ENCODE measurements at places on chromosomes 16 and 17.

- no peak for DNase-seq
Measured at GRCh38 chr16:68629351-68629910, 15.7 kb upstream of the CDH3 start.

- DNase-seq = no peak
Measured at GRCh38 chr17:4146641-4147040, 3.6 kb downstream of the CYB5D2 start.

- no peak for DNase-seq
Measured at GRCh38 chr16:14280541-14280940, 209.4 kb downstream of the MRTFB start.

DNA sequence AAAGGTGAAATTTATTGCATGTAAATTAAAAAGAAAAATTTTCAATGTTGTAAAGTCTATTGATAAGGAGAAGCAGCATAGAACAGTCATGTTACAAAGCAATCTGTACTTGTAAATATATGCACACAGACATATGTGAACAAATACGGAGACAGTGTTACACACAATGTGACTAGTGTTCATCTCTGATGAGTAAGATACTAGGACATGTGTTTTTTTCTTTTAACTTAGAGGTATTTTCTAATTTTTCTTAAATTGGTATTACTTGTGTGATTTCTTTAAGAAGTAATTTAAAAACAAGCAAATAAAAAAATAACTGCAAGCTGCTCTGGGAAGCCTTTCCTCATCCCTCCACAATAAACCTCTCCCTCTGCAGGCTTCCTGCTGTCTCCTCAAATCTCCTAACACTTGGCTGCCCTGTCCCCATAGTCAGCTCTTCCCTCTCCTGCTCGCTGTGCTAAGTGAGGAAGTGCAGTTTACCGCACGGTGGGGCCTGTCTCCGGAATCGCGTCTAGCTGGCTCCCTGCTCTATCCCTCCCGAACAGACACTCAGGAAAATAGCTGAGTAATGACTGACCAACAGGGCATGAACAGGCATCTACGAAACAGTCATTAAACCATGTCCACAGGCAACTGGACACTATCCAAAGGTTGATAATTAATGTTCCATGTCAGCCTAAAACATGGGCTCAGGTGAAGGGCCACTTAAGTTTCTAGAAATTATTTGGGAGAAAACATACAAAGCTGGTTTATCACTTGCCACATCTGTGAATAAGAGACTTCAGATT lies 35.9 kb downstream of the CMTM4 start:
- no peak for DNase-seq

GRCh38 chr17:35167666-35168065 lies 20.0 kb downstream of the UNC45B start:
- no peak for DNase-seq

DNA sequence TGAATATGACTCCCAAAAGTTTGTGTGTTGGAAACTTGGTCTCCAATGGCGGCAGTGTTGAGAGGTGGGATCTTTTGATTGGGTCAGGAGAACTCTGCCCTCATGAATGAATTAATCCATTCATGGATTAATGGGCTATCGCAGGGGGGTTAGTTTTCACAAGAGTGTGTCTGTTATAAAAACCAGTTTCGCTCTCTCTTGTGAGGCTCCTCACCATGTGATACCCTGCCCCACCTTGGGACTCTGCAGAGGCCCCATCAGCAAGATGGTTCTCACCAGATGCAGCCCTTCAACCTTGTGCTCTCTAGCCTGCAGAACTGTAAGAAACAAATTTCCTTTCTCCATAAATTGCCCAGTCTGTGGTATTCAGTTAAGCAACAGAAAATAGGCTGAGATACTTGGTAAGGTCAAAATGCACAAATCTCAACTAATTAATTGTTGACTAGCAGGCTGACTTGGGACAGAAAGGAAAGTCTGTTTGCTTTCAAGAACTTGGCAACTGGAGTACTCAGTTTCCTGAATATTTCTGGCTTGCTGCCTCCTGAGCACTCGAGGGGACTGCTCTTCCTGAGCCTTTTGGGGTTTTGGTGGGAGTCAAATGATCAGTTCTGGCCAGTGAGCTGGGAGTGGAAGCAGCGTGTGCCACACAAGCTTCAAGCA lies 13.8 kb upstream of the CCL17 start:
- DNase-seq = no peak

- no peak for DNase-seq
Measured at GRCh38 chr17:78995761-78996451, 13.7 kb downstream of the CANT1 start.

DNA sequence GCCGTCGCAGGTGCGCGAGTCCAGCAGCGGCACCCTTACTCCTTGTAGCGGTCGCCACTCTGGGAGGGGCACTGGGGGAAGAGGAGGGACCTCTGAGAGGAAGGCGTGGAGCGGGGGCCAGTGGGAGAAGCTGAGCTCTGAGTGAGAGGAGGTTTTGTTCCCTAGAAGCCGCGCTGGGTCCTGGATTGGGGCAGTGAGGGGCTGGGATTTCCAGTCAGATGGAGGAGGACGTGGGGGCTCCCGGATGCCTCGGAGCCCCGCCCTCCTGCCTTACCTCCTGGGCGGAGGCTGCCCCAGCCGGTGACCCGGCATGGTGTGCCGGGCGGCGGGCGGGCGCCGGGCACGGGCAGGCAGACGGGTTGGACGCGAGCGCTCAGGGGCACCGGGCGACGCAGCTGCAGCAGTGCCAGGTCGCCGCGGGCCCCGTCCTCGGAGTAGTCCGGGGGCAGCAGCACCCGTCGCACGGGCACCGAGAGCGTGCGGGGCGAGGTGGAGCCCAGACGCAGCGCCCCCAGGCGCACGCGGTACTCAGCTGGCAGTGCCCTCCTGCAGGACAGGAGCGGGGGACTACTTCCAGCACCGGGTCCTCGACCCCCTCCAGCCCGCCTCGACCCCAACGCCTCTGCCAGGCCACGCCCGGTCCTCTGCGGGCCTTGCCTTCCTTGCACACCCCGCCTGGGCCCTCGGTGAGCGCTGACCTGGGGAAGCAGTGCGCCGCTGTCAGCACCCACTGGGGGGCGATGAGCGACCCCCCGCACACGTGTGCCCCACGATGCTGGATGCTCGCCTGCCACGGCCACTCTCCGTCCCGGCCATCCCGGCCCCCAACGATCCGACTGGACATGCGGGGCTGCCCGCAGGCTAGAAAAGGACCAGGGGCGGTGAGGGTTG lies 2.0 kb downstream of the PRSS33 start:
- peak; percentile 51 for DNase-seq

- no peak for DNase-seq
Measured at GRCh38 chr16:29698484-29699323, 19.7 kb downstream of the QPRT start.

GRCh38 chr17:66727634-66728570 lies 107.0 kb upstream of the CACNG5 start:
- DNase-seq = peak; percentile 32

- DNase-seq = no peak
Measured at GRCh38 chr17:19269106-19269505, 31.9 kb downstream of the EPN2 start.

- DNase-seq = no peak
Measured at GRCh38 chr17:5948811-5949210, 121.4 kb upstream of the WSCD1 start.

- DNase-seq = no peak
Measured at GRCh38 chr17:2436316-2436905, 35.6 kb upstream of the MNT start.

- DNase-seq = no peak
Measured at GRCh38 chr16:2091547-2092255, 43.9 kb downstream of the TSC2 start.

GRCh38 chr17:28397687-28398279 lies 8.2 kb downstream of the SLC46A1 start:
- no peak for DNase-seq

DNA sequence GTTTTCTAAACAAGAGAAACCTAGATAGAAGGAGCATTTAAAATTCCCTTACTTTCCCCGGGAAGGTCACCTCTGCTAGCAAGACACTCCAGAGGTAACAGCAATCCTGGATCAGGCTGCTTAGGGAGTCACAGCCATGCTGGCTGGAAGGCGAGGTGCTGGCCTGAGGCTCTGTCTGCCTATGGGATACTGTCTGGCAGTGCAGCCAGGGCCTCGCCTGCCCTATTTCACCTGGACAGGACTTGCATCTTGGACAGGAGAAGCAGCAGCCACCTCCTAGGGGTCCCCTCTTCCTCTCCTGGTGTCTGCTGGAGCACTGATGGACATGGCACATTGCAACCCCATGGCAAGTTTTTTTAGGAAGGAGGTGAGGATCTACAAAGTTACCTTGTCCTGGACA lies 15.1 kb downstream of the FA2H start:
- DNase-seq = no peak

DNA sequence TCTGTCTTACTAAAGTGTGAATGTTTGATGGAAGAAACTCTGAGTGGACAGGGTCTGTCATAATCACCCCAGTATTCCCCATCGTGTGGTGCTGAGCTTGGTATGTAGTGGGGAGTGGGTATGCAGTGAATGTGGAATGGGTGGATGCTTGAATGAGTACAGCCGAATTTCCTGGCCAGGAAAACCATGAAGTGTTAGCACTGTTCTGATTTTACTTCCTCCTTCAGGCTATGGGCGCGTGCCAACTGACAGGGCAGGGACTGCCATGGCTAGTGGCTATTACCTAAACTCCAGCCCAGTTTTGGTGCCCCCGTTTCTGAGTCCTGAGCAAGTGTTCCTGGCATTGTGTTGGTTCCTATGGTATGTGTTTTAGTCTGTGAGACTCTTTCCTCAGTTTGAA lies 48.6 kb downstream of the PRKCA start:
- no peak for DNase-seq

DNA sequence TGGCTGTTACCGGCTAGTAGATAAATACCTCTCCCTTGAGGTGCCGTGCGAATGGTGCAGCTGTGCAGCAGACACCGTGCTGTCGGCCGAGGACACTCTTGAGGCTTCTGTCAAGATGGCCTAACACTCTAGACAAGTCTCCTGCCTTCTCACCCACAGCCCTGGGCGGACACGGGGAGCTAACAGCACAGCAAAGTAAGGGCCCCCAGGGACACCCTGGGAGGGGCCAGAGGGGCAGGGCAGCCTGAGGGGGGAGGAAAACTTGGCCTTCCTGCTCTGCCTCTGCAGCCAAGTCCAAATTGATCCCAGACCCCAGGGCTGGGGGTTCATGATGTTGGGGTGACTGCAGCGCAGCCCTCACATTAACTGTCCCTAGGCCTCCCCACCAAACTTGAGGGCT lies 210.2 kb downstream of the RPTOR start:
- DNase-seq = no peak

- DNase-seq = no peak
Measured at GRCh38 chr16:72985148-72985941, 62.6 kb downstream of the ZFHX3 start.

DNA sequence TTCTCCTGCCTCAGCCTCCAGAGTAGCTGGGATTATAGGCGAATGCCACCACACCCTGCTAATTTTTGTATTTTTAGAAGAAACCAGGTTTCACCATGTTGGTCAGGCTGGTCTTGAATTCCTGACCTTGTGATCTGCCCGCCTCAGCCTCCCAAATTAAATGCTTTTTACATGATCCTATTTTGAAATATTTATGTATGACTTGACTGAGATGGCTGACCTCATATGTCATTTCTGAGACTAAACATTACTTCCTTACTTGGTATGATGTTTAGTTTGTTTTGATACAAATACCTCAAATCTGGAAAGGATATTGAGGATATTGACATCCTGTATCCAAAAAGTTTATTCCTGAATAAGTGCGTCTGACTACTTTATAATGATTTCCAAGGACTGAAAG lies 11.9 kb downstream of the CALCOCO2 start:
- no peak for DNase-seq

GRCh38 chr17:37742116-37742761 lies 2.6 kb downstream of the HNF1B start:
- DNase-seq = no peak

DNA sequence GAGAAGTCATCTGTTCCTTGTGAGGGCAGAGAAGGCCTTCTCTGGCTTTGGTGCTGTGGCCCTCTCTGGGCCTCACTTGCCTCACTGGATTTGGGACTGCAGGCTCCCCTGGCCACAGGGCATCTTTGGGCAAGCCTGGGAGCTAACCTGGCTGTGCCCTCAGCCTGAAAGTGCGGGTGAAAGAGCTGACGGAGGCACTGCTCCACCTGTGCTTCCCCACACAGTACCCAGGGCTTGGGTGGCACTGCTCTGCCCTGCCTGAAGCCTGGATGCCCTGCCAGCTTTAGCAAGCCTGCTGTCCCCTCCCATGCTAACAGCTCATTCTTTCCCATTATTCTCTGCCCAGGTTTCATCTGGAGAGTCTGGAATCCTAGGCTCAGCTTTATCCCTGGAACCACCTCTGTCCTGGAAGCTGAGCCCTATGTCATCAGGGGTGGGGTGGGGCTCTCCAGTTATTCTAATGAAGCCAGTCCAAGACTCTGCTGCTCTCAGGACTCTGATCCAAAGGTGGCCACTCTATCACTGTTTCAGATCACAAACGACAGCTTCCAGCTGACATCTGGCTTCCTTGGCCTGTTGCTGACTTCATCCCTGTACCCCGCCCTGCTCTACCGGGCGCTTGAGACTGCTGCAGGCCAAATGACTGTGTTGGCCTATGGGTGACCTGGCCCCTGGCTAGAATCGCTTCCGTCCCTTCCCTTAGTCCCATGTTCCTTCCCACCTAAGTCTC lies 29.3 kb downstream of the HIC1 start:
- DNase-seq = no peak

DNA sequence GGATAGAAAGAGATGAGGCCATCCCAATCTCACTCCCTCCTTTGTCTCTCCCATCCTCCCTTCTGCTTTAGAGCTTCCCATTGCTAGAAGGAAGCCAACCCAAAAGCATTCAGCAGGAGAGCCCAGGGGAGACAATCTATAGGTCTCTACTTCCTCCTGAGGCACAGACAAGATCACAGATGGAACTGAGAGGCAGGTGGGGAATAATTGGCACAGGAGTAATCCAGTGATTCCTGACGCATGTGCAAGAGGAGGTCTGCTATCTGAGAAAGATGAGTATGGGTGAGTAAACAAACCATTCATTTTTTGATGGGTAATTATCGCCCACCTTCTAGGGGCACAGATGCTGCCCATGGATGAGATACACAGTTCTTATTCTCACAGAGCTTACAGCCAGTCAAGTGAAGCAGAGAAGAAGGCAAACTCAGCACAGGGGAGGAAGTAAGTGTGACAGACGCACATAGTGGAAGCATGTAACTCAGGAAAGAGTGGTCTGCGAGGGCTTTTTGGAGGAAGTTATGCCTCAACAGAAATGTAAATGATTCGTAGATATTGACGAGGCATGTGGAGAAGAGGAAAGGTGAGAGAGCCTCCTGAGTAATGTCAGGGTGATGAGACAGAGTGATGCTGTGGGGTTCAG lies 88.9 kb upstream of the HLF start:
- no peak for DNase-seq

GRCh38 chr17:34865716-34866115 lies 95.5 kb downstream of the CCT6B start:
- no peak for DNase-seq

- DNase-seq = no peak
Measured at GRCh38 chr17:17498606-17499301, 2.6 kb upstream of the RASD1 start.

DNA sequence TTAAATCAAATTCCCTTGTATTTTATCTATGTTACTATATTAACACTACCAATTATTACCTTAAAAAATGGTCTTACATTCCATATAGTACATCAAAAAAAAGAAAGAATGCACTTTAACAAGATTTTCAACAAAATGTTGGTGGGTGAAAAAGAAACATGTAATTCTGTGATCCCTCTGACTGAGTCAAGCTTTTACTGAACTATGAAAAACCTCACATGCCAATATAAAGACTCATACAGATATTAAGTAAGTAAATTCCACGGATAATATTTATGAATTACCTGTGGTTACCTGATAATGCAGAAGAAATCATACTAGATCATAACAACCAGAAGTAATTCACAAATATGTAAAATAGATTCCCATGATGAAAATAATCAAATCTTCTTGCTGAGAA lies 12.4 kb downstream of the COIL start:
- no peak for DNase-seq

- no peak for DNase-seq
Measured at GRCh38 chr17:69643686-69644085, 229.2 kb downstream of the MAP2K6 start.

Data from activated CD8-positive, alpha-beta memory T cell treated with anti-CD3 and anti-CD28 coated beads, Interleukin-2, amount 50 U/mL, for 4 hours (primary cell).